ENCODE measurements at places on chromosomes 3 and 15. TPM values are rescaled to one million over a fixed set of nuclear protein-coding genes. Genes with fewer than 3 reads are reported as not detected.

DNA sequence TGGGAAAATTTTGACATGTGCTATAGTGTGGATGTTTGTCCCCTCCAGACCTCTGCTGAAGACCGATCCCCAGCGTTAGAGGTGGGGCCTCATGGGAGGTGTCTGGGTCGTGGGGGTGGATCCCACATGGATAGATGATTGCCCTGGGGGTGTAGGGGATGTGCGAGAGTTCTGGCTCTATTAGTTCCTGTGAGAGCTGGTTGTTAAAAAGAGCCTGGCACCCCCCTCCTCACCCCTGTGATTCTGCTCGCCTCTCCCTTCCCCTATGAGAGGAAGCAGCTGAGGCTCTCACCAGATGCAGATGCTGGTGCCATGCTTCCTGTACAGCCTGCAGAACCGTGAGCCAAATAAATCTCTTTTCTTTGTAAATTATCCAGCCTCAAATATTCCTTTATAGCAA is 67.4 kb downstream of the ATP10A start:
- DNase-seq = no peak
- H3K4me1 ChIP-seq = peaks cover 80% of the 10 kb centered on the region
- peaks cover 4% of the 10 kb centered on the region for H3K36me3 ChIP-seq
- peak overlapping the region; percentile 33 for H3K27ac ChIP-seq
- no peaks in the 10 kb centered on the region for H3K27me3 ChIP-seq

GRCh38 chr15:25688166-25688565 is 175.0 kb downstream of the ATP10A start:
- H3K27ac ChIP-seq = no peak overlapping the region
- peaks cover 55% of the 10 kb centered on the region for H3K36me3 ChIP-seq
- no peaks in the 10 kb centered on the region for H3K27me3 ChIP-seq
- no peak overlapping the region for H3K4me3 ChIP-seq

DNA sequence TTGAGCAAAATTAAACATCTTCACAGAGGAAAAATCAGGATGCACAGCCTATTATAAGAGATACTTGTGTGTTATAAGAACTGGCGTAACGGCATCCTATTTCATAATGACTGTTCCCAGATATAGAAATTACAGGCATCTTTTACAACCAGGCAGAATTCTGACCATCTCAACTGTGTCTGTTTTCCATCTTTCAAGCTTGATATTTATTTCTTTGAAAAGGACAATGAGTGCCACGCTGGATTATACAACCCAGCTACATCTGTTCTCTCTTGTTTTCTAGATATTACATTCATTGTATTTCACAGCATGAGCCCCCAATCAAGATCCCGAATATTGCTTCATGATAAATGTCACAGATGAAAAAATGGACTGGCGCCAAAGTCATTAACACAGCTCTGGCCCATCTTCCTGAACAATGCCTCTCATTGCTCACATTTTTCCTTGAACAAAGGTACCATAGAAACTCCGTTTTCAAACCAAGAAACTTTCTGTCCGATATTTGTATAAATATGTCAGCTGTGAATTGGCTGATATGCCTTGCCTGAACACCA is 420.6 kb downstream of the TBL1XR1 start:
- H3K4me3 ChIP-seq = no peak overlapping the region
- H3K27ac ChIP-seq = no peak overlapping the region
- DNase-seq = no peak
- H3K36me3 ChIP-seq = no peaks in the 10 kb centered on the region
- peaks cover 34% of the 10 kb centered on the region for H3K27me3 ChIP-seq
- H3K4me1 ChIP-seq = no peaks in the 10 kb centered on the region

DNA sequence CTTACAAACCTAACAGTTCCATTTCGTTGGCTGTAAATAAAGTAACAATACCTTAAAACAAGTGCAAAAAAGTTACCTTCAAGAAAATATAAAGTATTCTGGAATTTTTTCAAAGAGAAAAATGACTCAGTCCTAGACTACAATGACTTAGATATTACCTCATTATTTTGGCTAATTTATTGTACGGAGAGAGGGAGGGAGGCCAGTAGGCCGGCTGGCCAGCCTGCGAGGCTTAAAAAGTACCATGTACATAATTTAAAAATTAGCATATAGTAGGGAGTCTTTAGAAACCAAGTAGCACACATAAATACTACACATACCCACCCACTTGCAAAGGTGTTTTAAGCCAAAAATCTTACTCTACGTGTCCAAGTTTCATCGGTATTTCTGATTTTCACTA is 41.9 kb upstream of the MAP4 start:
- H3K27me3 ChIP-seq = no peaks in the 10 kb centered on the region
- peaks cover 18% of the 10 kb centered on the region for H3K4me1 ChIP-seq
- H3K27ac ChIP-seq = no peak overlapping the region
- H3K36me3 ChIP-seq = peaks cover 5% of the 10 kb centered on the region

The TMCO5A gene
- total RNA-seq = not detected

GRCh38 chr3:182083112-182083511 is 371.4 kb downstream of the SOX2 start:
- no peak for DNase-seq
- no peak overlapping the region for H3K27ac ChIP-seq
- H3K36me3 ChIP-seq = peaks cover 2% of the 10 kb centered on the region
- H3K4me1 ChIP-seq = no peaks in the 10 kb centered on the region

DNA sequence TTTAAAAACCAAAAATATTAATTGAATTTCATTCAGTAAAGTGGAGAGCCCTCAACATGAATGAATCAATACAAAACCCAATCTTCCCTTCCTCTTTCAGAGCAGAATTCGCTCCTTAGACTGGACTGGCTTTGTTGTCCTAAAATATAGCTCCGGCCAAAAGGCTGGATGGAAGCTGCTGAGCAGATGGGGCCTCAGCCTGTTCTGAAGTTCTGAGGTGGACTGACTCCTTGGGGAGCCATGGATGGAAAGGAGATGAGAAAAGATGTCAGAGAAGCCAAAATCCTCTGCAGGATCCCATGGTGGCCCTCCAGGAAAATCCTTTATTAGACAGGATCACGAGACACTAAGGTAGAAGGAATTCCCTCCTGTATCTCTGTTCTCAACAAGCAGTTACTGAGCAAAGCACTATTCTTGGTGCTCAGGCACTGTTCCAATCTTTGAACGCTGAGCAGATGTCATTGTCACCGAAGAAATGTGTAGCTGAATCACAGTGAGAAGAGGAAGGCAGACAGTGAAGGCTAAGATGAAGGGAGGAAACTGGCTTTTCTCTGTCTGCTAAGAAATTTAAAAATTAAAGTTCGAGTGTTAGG is 122.0 kb downstream of the SEMA6D start:
- no peaks in the 10 kb centered on the region for H3K36me3 ChIP-seq
- no peak for DNase-seq
- peaks cover 28% of the 10 kb centered on the region for H3K27me3 ChIP-seq
- no peak overlapping the region for H3K4me3 ChIP-seq

The SLC22A13 gene
- 1.2 TPM for total RNA-seq

DNA sequence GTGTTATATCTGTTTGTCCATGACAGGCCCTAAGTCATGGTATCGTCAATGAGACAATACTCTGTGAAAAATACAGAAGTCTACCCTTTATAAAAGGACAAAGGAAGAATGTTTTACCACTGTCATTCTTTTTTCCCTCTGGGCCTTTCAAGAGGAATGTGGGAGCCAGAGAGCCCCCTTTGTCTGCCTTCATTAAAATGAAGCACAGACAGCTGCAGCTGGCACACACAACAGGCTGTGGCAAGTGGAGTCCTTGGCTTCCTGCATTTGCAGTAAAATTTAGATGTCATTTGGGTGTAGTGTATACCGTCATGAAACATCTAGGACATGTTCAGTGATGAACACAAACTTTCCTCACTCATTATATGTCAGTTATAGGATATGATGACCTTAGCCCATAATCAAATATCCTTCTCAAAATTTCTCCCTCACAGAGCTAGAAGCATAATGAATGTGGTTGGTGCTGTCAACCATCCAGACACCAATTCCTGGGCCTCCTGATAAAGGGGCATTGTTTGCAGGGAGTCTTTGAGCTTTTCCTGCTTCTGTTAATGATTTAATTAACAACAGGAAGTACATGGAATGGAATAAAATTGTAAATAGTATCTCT is 76.4 kb downstream of the DHX36 start:
- H3K4me1 ChIP-seq = peaks cover 9% of the 10 kb centered on the region
- H3K4me3 ChIP-seq = no peak overlapping the region
- no peak for DNase-seq
- no peak overlapping the region for H3K27ac ChIP-seq
- H3K27me3 ChIP-seq = no peaks in the 10 kb centered on the region

- no peak overlapping the region for H3K4me3 ChIP-seq
- H3K36me3 ChIP-seq = no peaks in the 10 kb centered on the region
- H3K4me1 ChIP-seq = no peaks in the 10 kb centered on the region
- DNase-seq = no peak
- no peaks in the 10 kb centered on the region for H3K27me3 ChIP-seq
Measured at GRCh38 chr3:116512281-116512680, 67.0 kb upstream of the LSAMP start.

The GOLGA6D gene
- total RNA-seq = not detected

DNA sequence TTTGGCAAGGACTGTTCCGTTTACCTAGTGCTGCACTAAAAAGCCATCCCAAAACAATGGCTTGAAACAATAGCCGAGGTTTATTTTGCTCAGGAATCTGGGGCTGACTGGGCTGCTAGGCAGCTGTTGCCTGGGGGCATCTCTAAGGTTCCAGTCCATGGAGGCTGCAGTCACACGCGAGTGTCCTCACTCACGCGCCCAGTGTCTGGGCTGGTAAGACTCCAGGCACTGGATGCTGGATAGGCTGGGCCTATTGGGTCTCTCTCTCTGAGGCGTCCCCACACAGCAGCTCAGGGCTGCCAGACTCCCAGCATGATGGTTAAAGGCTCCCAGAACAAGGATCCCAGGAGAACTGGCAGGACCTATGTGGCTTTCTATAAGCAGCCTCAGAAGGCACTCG is 34.2 kb downstream of the ALS2CL start:
- H3K4me3 ChIP-seq = peak overlapping the region; percentile 15
- H3K27me3 ChIP-seq = peaks cover 14% of the 10 kb centered on the region
- H3K27ac ChIP-seq = peak overlapping the region; percentile 69
- peaks cover 64% of the 10 kb centered on the region for H3K4me1 ChIP-seq
- no peaks in the 10 kb centered on the region for H3K36me3 ChIP-seq

The CDC25A gene
- 3.8 TPM for total RNA-seq

DNA sequence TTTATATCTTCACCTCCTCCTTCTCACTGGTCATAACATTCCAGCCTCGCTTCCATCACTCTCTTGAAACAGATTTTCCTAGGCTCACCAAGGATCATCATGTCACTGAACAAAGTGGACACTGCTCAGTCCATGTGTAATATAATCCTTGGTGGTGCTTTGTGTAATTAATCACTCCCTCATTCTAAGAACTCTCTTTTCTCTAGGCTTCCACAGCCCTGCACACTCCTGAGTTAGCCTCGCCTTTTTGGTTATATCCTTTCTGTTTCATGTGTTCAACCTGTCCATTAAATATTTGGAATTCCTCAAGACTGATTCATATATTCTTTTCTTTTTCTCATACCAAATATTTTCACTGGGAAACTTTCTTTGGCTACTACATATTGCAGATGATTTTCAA is 440.8 kb downstream of the PYDC2 start:
- H3K27ac ChIP-seq = no peak overlapping the region
- no peaks in the 10 kb centered on the region for H3K36me3 ChIP-seq
- H3K27me3 ChIP-seq = no peaks in the 10 kb centered on the region
- H3K4me1 ChIP-seq = no peaks in the 10 kb centered on the region
- no peak for DNase-seq

Measured in osteocyte (in vitro differentiated cells).